NCI-H2029 treated with DMSO at 0.1 percent for 48 hours (cell line): ENCODE measurements at places on chromosomes 2 and 18.

- DNase-seq = no peak
These were observed 57.3 kb downstream of the NTSR2 start for GRCh38 chr2:11612553-11613215.

DNA sequence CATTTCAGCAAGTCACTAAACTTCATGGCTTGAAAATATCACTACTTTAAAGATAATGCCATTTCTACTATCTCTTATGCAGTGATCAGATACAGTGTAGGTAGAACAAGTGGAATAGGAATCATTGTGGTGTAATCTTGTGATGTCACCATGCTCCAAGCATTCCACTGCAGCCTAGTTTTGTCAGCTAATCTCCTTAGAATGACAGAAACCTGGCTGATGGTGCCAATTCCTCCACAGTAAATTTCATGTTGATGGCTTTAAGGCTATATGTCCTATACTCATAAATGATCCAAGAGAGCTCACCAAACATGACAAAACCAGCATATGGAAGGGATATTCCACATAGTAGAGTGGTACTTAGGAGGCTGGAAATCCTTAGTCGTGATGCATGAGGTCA lies 184.9 kb downstream of the PDE1A start:
- DNase-seq = no peak

DNA sequence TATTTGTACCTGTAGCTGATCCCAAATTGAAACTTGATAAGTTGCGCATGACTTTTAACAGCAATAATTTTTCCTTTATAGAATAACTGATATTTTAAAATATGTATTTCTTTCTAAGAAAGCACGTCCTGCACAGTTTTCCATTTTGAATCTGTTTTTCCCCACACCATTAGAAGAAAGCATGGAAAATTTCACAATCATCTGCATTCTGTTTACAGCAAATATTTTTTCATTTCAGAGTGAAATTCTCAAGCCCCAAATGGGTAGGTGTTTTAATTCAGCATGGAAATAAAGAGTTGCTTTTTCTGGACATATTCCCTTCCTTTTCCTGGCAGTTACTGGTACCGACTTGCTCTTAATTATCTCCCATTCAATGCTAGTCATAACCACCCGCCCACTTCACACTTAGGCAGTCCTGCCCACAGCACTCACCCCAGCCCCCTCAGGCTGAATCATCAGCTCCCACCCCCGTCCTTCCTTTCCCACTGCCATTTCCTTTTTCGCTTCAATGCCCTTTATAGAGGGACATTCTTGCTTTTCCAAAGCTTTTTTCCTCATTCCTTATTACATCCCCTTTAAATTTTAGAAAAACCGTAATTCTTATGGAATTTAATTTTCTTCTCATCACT lies 89.2 kb upstream of the GLS start:
- peak; percentile 8 for DNase-seq

DNA sequence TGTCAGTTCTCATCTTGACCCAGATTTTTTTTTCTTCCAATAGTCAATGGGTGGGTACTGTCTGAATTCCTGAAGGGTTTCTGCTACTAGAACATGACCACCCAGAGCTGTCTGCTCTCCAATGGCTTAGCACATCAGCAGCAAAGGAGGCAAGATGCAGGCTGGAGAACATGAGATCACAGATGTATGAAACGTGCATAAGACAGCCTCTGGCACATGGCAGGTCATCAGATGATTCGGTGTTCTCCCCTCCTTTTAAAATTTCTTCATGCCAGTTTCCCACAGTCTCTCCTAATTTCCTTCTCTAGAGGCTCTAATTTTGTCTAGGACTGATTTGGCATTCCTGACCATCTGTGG lies 359.3 kb upstream of the TNP1 start:
- DNase-seq = no peak

- no peak for DNase-seq
These were observed at the start of gene CHST10 for GRCh38 chr2:100416935-100417710. Gene CHST10, minus strand, starts transcription at chr2:100417668. Its CDS starts 10,993 bp downstream, at chr2:100406675.

DNA sequence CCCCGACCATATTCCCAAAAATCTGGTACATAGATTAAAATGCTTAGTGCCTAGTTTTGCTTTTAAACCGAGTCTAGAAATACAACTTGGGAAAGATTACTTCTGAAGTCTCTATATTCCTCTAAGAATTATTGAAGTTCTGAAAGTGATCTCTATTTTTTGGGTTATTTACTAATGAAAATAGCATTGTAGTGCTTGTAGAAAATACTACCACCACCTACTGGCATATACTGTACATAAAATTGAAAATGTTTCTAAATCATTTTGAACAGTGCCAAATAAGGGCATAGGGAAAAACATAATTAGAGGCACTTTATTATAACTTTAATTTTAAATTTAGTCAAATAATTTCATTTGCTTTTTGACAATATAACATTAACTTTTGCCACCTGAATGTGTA lies 1399.6 kb upstream of the ZEB2 start:
- DNase-seq = no peak
